ENCODE measurements at places on chromosomes 4 and X. TPM values are rescaled to one million over a fixed set of nuclear protein-coding genes. Genes with fewer than 3 reads are reported as not detected.

Gene ADGRG4
- polyA plus RNA-seq, result under 0.01 TPM

Gene GPC3
- 0.41 TPM for polyA plus RNA-seq

Gene PITX2
- polyA plus RNA-seq, result 0.12 TPM

Gene SPANXD
- polyA plus RNA-seq, result not detected

Gene CXCL8
- 0.59 TPM for polyA plus RNA-seq

Gene PAGE5
- polyA plus RNA-seq, result 0.50 TPM

- no peak for DNase-seq
These were observed 42.7 kb downstream of the GATB start for GRCh38 chr4:151717909-151718628.

- DNase-seq, result no peak
These were observed 1571.9 kb downstream of the ADGRL3 start for GRCh38 chr4:62771983-62772557.

DNA sequence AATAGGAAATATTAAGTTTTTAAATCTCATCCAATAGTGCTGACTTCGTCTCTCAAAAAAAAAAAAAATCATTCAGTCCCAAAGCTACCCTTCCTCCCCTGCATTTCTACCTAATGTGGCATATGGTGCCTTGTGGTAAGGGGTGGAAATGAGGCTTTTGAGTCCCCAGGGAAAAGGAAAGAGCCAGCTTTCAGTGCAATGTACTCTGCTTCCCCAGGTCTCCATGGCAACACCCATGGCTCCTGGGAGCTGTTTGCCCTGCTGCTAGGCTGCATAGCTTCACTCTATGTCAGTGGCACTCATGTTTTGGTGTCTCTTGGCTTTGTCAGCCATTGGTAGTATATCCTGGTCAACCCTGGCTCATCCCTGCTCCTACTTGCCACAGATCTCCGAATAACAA is 175.9 kb downstream of the SLC39A8 start:
- no peak for DNase-seq

DNA sequence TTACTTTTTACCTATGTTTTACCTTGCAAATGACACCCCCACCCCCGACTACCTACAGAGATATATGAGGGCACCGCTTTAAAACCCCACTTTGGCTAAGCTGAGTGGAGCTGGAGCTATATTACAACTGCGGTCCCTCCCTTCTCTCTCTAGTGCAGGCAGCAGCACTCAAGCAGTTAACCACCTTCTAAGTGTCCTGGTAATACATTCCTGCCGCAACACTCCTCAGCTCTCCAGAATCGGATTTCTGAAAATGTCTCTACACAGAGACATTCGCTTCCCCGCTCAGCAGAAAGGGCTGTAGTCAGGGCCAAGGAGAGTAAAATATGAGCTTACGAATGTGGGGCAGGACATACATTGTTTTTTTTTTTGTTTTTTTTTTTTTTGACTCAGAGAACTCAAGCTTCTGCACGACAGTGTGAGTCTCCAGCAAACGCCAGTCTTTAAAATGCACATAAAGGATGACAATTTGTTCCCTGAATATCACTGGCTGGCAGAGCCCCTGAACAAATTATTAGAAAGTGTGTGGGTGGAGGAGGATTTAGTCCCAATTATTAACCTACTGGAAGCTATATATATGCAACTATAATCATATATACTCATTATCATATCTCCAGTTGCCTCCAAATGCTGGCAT is 287.0 kb upstream of the TET2 start:
- no peak for DNase-seq

- DNase-seq, result peak; percentile 46
These were observed 67.4 kb upstream of the BCOR start for GRCh38 chrX:40165206-40165605.

DNA sequence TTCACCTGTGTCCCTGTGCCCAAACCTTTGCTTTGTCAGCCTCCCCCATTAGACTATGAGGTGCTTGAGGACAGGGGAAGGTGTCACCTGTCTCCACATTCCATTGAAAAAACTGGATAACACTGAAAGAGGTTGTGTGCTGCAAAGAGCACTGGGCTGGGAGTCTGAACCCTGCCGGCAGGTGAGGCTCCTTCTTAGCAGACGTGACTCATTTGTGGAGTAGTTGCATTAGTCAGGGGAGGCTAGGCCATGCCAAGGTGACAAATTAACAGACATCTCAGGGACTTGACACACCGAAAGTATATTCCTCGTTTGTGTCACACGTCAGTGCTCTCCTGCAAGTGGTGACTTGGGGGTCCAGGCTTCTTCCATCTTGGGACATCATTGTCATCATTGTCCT is 95.9 kb upstream of the STX18 start:
- no peak for DNase-seq

Measured in spleen (tissue), 13 donors.